ENCODE measurements at places on chromosomes 1 and 21. TPM values are rescaled to one million over a fixed set of nuclear protein-coding genes. Genes with fewer than 3 reads are reported as not detected.

DNA sequence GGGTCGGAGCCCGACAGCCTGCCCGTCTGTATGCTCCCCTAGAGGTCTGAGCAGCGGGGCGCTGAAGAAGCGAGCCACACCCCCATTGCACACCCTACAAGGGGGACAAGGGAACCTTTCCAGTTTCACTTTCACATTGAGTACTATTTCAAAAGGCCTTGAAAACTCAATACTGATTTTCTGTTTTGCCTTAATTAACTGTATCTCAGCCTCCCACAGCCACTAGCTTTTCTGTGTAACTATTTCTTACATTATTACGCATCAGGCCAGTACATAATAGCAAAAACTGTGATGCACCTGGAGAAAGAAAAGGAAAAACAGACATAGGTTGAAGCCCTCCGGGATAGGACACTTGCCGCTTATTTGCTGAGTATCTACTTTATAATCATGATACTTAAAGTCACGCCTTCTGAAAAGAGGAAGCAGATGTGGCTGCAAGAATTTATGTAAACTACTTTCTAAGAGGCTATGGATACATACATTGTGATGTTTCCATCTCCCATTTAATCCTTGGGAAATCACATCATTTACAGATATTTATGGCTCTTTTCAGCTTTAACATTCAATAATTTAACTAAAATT is 1719.5 kb downstream of the MRPL39 start:
- no peak for DNase-seq

DNA sequence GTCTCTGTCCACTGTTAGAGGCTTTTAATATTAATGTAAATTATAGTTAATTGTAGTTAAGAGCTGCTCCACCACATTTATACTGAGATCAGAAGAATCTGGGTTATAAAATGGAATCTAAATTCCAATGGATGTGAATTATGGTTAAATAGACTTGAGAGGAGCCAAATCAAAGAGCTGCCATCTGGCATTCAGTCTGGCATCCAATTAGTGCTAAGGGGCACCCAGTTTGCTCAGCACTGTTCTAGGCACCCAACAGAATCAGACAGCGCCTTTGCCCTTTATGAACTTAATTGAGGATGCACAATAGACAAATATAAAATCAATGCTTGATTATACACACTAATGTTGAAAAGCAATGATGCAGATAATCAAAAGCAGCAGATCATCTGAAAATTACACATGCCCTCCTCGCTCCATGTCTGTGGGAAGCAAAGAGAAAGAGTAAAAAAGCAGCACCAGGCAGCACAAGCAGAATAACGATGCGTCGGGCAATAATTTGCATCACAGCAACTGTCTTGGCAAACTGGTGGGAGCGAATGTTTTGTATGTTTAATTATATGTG is 310.1 kb downstream of the BRINP2 start:
- DNase-seq = no peak

DNA sequence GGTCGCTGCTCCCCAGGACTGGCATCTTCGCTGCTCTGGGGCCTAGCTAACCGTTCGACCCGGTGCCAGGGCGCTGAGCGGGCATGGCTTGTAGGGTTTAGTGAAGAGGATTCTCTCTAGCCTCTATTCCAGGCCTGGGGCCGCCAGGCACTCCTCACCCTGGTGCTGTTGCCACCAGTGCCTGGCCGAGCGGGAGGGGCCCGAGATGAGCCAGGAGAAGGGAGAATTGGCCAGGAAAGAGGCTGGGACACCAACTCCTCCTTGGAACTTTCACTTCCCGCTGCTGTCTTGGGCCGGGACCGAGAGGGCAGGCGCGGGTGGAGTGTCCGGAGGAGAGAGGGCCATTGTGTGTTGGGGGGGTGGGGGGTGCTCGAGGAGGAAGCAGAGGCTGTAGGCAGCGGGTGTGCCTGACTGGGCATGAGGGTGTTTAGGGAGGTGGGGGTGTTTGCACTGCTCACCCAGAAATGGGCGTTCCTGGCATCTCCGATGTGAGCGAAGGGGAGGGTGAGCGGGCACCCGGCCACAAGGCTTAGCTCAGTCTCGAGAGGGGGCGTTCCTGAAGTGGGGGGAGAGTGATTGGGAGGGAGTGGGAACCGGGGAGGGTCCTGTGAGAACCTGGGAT is 772 bp downstream of the ADAM15 start:
- peak; percentile 83 for DNase-seq

- no peak for DNase-seq
Measured at GRCh38 chr1:95311762-95312161, 77.8 kb downstream of the RWDD3 start.

DNA sequence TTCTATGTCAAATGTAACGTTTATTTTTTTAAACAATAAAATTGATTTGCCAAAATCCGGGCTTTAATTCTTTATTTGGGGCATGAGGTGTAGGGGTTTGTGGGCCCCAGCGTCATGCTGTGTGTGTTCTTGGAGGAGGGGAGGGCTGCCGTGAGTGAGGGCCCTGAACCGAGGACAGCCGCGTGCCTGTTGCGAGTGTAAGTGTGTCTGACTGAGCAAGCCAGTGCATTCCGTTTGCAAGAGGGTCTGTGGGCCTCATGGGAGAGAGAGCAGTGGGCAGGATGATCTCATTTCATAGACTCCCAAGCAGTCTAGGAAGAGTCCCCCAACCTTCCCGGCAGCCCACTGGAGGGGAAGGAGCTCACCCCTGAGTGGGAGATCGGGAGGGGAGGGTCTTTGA is 21.4 kb upstream of the SPSB1 start:
- DNase-seq = no peak

Gene GJA8
- not detected for total RNA-seq
